ENCODE measurements at places on chromosomes 12 and 14.

DNA sequence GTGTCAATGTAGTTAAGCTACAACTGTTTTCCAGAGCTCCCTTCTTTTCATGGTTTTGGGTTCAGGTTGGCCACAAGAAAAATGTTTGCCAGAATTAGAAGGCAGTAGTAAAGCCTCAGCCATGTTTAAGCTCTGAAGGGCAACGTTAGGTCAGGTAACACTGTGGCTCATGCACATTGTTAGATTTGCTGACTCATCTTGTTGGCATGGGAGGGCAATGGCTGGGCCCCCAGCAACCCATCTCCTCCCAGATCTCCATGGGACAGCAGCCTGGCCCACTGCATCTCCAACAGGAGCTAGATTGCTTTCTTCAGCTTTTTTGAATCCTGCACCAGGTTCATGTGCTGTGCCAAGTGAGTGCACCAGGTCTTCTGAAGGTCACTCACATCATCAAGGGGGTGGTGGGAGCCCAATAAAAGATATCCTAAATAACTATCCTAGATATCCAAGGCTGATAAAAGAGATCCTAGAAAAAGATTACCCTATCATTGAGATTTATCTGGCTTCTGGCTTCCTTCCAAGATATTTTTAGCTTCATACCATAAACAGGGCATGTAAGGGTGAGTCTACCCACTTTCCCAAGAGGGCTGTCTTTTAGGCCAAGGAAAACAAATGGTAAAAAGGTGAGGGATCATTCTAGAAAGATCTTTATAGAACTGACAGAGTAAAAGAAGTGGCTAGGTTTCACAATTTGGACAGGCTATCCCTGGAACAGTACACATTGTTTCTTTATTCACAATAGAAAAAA, 28.9 kb downstream of the PTGER2 start:
- no peak for DNase-seq

GRCh38 chr14:104130974-104131651, 7.3 kb upstream of the KIF26A start:
- peak; percentile 63 for DNase-seq

DNA sequence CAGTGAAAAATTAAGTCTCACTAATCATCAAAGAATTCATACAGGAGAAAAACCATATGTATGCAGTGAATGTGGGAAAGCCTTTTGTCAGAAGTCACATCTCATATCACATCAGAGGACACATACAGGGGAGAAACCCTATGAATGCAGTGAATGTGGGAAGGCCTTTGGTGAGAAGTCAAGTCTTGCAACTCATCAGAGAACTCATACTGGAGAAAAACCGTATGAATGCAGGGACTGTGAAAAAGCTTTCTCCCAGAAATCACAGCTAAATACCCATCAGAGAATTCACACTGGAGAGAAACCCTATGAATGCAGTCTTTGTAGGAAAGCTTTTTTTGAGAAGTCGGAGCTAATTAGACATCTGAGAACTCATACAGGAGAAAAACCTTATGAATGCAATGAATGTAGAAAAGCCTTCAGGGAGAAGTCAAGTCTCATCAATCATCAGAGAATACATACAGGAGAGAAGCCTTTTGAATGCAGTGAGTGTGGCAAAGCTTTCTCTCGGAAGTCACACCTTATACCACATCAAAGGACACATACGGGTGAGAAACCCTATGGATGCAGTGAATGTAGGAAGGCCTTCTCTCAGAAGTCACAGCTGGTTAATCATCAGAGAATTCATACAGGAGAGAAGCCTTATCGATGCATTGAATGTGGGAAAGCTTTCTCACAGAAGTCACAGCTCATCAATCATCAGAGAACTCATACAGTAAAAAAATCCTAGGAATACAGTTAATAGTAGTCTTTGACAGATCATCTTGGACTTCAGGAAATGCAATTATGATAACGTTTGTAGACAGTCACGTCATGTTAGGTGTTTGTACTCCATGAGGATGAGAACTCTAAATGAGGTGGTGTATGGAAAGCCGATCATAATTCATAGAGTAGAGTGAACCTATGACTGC, 21.1 kb downstream of the ZNF84 start:
- no peak for DNase-seq

- DNase-seq = no peak
Measured at GRCh38 chr12:58420503-58420902, 479.1 kb downstream of the ATP23 start.

DNA sequence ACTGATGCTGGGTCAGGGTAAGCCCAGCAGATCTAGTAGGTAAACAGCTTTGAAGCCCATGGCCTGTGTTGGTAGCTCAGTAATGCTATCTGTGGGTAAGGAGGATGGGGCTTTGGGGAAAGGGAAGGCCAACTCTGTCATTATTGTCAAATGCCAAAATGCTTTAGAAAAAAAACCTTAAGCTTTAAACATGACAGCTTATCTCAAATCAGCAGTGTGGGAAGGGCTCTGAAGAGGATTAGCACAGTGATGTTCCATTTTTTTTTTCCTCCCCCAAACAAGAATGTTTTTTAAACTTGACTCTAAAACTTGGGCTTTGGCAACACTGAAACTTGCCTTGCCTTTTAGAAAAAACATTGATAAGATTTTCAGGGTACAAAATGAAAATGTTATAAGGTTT, 11.7 kb downstream of the DAAM1 start:
- no peak for DNase-seq

GRCh38 chr12:34398706-34399630, 376.7 kb downstream of the ALG10 start:
- DNase-seq = no peak

DNA sequence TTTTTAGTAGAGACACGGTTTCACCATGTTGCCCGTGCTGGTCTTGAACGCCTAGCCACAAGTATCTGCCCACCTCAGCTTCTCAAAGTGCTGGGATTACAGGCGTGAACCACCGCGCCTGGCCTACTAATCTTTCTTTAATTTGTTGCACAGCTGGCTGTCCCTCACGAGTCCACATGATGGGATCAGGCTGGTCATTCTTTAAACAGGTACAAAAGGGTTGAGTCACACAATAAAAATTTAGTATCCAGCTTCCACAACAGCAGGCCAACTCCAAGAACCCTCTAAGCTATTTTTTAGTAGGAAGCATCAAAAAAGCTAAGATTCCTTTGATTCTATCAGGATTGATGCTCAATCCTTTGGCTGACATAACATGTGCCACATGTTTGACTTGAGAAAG, 17.8 kb downstream of the SINHCAF start:
- DNase-seq = no peak

DNA sequence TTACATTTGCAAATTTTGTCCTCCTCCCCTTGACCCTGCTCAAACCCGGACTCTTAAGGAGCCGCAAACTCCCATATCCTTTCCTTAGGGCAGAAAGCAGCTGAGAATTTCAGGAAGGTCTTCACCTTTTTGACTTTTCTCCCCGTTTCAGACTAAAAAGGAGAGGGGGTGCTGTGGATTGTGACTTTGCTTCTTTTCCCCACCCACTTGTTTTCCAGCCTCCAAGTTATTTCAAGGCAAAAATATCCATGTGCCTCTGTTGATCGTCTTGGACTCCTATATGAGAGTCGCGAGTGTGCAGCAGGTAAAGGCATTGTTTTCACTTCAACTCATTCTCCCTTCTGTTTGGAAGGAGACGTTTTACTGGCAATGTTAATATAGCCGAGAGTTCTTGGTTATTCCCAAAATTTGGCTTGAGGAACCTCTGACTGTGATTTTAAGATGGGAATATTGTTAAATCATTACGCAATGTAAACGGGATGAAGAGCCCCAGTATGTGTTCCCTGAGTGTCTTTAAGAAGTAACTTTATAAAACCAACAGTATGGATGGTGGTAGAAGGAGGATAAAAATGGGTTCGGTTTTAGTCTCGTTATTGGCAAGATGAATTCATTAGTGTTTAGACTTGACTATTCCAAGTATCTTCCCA, 663 bp downstream of the LRRK2 start:
- no peak for DNase-seq

- DNase-seq = no peak
Measured at GRCh38 chr12:79255288-79255687, 390.7 kb downstream of the SYT1 start.

DNA sequence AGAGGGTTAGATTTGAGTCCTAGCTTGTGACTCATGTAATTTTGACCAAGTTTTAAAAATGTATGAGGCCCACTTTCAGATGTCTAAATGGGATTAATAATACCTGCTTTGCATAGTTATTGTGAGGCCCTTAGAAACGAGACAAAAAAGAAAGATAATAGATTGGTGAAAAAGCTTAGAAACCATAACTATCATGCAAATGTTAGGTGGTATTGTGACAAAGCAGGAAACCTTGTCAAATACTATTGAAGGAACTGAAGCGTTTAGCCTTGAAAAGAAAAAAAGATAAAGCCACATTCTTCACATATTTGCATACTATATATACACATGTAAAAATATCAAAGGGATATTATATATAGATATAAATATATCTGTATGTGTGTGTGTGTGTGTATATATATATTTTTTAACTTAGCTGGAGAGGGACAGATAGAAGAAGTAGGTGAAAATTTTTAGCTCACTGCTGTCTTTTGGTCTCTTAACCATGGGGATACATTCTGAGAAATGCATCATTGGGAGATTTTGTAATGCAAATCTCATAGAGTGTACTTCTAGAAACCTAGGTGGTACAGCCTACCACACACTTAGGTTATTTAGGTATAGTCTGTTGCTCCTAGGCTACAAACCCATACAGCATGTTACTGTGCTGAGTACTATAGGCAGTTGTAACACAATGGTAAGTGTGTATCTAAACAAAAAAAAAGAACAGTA, 270.3 kb downstream of the CCDC91 start:
- no peak for DNase-seq

DNA sequence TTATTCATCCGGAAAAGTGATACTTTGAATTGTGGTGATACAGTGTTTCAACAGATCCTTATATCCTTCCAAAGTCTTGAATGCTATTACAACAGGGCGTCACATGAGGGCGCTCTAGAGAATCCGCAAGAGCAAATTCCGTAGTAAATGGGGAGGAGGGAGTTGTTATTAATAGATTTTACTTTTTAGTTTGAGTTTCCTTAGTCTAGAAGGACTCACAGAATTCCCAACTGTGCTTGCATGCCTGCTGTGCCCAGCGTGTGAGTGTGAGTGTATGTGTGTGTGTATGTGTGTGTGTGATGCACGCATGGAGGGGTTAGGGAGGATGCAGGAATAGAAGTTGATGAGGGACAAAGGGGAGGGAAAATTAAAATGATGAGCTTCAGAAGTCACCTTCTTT, 375.3 kb downstream of the C12orf75 start:
- peak; percentile 21 for DNase-seq

- no peak for DNase-seq
Measured at GRCh38 chr12:58727521-58727920, 192.8 kb downstream of the LRIG3 start.

- no peak for DNase-seq
Measured at GRCh38 chr12:4820971-4821370, 88.7 kb upstream of the KCNA1 start.

DNA sequence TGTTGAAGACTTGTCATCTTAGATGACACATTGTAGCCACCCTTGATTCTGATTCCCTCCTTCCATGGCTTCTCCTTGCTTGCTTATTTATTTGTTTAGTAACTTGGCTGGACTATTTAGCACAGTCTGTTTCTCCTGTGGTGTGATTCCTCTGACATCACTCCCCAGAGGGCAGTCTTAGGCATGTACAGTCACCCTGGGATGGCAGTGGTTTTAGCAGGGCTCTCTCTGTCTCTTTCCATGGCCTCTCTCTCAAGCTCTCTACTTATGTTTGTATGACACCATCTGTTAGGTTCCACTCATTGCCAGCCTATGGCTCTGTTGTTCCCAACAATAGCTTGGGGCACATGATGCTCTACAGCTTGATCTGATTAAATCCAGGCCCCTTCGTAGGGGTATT, 158.3 kb downstream of the ADGRD1 start:
- DNase-seq = no peak

- DNase-seq = no peak
Measured at GRCh38 chr12:86613311-86613710, 357.1 kb upstream of the MGAT4C start.
